NCI-H69 (cell line): ENCODE measurements at places on chromosomes 1 and 21.

DNA sequence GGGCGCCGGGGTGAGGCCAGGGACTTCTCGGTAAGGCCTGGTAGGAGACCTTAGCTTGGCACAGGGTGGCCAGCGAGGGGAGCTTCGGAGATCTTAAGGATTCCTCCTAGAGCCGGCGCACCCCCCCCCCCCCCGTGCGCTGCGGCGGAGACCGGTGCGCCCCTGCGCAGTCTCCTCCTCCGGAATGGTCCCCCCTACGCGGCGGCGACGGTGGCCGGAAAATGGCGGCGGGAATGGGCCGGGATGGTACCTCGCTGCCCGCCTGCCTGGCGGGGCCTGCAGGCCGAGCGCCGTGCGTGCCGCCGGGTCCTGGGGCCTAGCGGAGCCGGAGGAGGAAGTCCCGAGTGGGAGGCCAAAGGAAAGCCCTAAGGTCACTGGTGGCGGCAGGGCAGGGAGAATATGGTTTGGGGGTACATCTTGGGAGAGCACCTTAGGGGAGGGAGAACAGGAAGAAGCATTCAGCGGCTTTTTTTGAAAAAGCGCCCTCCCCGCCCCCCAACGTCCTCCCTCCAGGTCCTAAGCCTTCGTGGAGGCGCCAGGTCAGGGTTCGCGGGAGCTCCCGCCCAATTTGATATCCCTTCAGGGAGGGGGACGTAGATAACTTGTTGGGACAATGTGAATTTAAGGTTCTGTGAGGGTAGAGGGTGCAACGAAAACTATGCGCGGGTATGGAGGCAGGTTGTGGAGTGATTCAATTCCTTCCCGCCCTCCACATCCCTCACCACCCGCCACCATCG lies 429 bp downstream of the SRRM1 start:
- DNase-seq: peak; percentile 52

DNA sequence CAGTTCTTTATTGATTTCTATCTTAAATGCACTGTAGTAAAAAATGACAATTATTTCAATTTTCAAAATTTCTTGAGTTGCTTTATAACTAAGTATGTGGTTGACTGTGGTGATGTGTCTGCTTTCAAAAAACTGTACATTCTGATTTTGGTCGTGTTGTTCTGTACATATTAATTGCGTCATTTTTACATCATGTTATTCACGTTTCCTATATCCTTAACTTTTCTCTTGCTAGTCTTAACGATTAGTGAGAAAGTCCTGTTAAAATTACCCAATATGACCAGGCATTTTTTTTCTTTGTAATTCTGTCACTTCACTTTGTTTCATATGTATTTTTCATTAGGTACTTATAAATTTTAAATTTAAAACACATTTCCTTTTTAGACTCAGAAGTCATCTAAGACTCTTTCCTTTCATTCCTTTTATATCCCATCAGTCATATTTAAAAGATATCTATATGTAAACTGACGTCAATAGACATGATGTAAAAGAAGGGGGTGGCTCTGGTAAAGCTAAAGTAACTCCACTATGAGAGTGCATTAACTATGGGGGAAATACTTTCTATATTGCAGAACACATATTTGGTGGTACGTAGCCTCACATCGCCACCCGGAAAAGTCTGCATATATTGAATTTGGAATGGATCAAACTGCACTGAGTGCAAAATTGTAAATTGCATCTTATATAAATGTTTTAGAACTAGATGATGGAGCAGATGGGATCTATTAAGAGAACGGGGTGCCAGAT lies 1.1 kb upstream of the COA6 start:
- peak; percentile 17 for DNase-seq

DNA sequence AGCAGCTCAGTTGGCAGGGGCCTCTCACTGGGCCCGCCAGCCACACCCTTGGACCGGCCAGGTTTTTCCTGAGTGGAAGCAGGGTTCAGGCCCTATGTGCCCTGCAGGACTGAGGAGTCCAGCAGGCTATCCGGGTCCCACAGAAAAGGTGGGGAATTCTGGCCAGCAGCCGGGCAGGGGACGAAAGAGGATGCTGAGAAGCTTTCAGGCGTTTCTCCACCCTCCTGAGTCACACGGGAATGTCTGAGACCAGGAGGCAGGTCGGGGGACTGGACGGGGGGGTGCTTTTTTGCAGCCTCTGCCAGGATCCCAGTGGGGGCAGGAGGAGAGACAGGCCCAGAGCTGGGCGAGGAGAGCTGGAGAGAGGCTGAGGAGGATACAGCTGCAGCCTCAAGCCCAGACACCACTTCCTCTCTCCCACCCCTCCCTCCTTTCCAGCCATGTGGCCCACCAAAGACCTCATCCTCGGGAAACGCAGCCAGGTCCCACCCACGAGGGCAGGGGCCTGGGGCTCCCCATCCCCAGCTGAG lies 105.4 kb downstream of the SPSB1 start:
- DNase-seq: no peak

DNA sequence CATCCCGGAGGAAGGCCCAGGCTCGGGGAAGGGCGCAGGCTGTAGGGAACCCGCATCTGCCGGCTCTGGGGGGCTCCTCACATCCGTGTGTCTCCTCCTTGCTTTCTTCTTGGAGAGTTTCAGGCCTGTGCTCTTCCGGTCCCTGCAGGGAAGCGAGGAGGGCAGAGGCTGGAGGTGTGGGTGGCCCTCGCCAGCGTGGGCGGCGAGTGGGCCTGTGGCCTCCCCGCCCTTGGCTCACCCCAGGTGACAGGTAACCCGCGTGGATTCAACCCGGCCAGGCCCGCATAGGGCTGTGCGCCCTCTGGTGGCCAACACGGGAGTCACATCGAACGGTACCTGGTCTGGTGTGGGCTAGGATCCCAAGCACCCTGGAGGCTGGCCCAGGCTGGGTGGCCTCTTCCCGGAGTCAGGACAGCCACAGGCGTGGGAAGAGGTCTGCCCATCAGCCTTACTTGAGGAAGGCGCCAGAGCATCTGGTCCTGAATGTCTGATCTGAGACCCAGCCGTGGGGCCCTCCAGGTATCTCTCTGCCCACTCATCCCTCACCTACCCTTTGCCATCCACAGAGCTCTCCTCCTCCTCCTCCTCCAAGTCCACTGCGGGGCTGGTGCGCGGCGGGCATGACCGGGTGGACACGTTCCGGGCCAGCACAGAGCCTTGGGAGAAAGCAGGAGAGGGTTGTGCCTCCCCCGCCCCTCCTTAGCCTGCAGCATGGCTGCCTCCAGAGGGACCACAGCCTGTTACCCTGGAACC lies 9.6 kb upstream of the TNFRSF25 start:
- peak; percentile 62 for DNase-seq

DNA sequence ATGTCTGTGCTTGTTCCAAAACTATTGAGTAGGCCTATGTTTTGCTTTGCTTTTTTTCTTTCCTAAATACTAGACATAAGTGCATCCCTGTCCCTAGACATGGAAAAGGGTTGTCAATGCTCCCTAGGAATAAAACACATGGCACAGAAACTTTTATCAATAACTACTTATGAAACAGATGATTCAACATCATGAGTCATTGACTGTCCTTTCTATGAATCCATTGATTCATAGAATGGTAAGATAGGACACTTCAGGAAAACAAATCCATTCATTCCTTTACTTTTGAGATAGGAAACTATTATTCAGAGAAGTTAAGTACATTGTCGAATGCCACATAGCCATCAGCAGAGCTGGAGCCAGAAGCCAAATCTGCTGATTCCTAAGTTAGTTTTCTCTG lies 147.5 kb downstream of the TSEN15 start:
- no peak for DNase-seq

DNA sequence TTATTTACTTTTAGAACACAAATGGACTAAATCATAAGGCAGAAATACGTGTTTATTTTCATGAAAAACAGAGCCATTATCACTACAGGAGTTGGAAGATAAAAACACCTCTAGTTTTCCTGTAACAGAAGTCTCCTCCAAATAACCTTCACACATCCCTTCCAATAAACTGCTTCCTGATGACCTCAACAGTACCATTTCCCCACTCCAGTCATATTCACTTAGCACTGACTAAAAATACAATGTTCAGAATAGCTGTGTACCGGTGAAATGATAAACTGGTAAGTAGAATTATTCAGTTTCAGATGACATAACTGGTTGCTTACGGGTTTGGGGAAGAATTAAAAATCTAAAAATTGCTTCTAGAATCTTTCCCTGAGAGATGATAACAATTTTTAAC lies 137.9 kb downstream of the DENND1B start:
- DNase-seq: peak; percentile 53

GRCh38 chr1:229089586-229090208 lies 181.2 kb upstream of the RAB4A start:
- no peak for DNase-seq

- DNase-seq: no peak
Observed at GRCh38 chr1:108511764-108512163, 48.1 kb upstream of the EEIG2 start.

DNA sequence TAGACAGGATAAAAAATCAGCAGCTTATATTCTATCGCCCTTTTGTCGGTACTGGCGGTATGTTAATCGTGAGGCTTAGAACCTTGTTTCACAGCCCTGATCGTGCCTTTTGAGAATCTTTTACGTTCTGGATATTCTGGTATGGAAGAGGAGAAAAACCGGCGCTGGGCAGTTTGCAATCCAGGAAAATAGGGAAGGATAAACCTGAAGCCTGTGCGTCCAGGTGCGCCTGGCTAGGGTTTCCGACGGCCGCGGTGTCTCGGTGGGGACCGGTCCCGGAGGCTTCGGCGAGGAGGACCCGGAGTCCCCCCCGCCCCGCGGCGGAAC lies 258 bp upstream of the SYPL2 start:
- peak; percentile 26 for DNase-seq

GRCh38 chr1:151574575-151575529 lies 34.7 kb downstream of the TUFT1 start:
- DNase-seq: no peak

- no peak for DNase-seq
Observed at GRCh38 chr1:22071511-22071910, 19.0 kb downstream of the CDC42 start.

- no peak for DNase-seq
Observed at GRCh38 chr1:160794376-160794775, 1.6 kb upstream of the LY9 start.

DNA sequence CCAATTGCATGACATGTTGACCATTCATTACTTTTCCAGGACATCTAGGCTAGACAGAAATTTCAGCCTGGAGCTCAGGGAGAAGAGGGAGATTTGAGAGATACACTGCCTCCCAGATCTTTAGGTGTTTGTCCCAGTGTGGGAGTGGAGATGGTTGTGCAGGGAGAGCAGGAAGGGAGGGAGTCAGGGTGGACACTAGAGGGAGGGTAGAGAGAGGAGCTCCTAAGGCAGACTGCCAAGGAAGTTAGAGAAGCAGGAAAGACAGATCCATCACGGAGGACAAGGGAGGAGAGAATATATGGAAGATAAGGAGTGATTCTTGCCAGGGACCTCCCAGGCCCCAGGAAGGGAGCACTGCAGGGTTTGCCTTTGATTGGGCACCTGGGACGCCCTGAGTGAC lies 8.7 kb downstream of the CDCA8 start:
- no peak for DNase-seq

DNA sequence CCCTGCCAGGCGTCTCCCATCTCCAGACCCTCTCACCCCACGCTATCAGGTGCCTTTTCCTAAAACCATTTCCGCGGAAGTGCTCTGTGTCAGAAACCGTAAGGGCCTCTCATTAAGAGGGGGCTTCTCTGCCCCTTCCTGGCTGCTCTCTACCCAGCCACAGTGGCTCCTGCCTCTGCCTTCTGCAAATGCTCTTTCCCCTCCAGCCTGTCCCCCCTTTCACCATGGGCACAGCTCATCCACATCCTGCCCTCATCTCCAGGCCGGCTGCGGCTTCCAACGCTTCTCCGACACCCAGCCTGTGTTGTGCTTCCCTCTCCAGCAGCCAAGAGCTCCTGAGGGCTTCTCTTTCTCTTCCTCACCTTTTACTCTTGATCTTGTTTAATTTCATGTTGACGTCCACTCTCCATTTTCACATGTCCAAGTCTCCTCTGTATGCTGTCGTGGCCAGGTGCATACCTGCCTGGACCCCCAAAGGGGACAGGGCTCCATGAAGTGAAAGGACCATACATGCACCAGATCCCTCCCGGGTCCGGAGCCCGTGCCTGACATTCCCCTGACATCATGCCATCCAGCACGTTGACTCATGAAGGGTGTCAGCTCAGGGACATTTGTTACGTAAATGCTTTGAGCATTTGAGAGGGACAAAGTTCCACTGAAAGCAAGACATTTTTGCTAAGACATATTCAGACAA lies 306.5 kb downstream of the AJAP1 start:
- DNase-seq: no peak

DNA sequence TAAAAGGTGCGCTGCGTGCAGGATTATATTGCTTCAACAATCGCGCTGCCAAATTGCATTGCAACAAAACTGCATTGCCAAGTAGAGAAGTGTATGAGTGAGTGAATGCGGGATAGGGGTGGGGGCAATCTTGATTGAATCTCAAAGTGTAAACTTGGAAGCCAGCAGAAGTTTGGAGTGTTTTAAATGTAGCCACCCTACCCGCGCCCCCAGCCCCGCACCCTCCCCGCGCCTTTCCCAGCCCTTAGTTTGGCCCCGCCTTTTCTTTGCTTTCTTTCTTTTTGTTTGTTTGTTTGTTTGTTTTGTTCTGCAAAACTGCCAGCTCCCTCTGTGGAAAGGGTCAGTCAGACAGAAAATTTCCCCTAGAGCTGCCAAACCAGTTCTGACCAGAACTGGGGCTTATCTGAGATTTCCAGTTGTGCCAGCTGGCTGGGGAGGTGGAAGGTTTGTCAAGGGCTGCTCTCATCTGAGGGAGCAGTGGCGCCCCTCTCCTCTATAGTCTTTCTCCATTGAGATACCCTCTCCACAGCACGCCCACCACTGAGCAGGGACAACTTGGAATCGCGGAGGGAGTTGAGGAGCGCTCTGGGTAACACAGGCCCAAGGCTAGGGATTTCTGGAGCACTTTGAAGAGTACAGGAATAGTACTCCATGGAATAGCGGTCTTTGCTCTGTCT lies 666 bp upstream of the BEND5 start:
- peak; percentile 16 for DNase-seq

DNA sequence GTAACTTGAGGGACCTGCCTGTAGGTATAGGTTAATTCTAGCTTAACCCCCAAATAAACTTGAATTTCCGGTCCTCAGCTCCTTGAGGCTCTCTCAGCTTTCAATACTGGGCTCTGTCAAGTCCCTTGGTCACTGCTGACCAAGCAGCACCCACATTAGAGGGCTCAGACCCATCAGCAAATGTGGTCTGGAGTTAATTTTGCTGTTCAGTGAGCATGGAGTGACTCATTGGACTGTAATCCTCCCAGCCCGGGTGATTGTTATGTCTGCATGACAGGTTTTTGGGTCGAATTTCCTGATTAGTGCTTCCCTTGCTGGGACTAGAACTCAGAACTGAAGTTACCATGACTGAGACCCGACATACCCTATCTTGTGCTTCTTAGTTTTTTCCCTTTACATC lies 130.6 kb downstream of the URB2 start:
- no peak for DNase-seq

DNA sequence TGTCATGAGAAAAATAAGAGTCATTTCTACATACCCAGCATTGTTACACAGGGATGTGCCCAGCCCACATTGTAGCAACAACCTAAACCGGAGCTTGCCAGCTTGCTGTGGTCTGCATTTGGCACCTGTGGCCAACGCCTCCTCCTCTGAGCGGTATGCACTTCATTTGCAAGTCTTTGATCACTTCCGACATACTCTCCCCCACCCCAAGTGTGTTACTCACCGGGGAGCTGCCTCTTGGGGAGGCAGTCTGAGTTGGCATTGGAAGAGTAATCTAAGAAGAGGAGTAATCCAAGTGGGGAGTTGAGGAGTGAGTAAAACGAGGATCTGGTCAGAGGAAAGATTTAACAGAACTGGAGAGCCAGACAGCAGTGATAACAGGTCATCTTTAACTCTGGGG lies 3.8 kb downstream of the BCL9 start:
- peak; percentile 19 for DNase-seq

- DNase-seq: no peak
Observed at GRCh38 chr1:45551684-45552083, 1.1 kb downstream of the AKR1A1 start.
